ENCODE measurements at places on chromosomes 1 and 21.

DNA sequence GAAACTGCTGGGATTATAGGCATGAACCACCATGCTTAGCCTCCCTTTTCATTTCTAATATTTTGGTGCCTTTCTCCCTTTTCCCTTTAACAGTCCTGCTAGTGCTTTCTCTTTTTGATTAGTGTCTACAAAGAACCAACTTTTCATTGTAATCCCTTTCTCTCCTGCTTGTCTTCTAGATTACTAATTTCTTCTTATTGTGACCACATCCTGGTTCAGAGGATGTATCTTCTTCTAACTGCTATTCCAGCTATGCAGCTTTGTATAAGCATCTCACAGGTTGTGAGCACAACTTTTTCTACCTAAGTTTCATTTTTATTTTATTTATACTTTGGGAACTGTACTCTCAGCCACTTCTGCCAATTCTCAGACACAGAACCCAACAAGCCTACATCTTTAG is 14.7 kb downstream of the ZNF648 start:
- no peak for DNase-seq

DNA sequence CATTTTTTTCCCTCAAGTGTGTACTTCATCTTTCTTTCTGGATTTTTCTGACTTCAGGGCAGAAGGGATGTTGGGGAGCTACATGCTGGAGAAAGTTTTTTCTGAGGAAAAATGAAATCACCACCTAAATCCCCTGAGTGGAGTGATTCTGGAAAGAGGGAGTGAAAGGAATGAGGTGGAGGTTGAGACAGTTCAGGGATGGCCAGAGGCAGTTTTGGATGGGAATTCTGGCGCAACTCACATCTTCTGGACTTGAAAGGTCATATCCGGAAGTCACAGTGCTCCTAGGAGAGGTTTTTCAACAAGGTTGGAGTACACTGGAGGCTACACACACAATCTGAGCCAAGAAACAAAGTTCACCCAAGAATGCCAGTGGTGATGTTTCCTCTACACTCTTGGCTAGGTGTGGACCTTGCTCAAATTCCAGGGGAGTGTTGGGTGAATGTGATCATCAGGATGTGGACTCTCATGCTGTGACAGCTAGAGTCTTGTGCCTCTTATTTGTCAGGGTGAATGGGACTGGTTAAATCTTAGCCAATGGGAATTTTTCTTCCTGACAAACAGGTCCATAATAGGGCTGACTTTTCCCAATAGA is 161.5 kb downstream of the HLX start:
- DNase-seq: no peak

GRCh38 chr1:48082271-48082962 is 85.2 kb upstream of the TRABD2B start:
- no peak for DNase-seq

GRCh38 chr1:191350938-191351337 is 807.3 kb upstream of the RGS18 start:
- no peak for DNase-seq

- peak; percentile 49 for DNase-seq
Observed at GRCh38 chr1:228884615-228885566, 149.6 kb downstream of the RHOU start.

GRCh38 chr1:60052601-60053000 is 21.0 kb downstream of the C1orf87 start:
- no peak for DNase-seq

DNA sequence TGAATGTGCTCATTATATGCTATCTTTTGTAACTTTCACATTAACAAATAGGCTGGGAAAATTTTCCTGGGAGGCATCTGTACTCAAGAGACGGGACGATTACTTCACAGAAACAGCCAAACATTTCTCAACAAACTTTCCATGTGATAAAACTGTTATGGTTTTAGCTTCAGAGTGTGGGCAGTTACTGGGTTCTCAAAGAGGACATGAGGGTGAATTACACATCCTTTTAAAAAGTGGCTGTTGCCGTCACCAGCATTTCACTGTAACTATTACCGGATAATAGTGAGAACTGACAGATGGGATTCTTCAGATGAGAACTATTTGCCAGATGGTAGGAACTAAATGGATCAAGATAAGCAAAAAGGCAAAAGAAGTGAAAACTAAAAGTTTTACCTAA is 109.1 kb downstream of the APP start:
- peak; percentile 70 for DNase-seq

DNA sequence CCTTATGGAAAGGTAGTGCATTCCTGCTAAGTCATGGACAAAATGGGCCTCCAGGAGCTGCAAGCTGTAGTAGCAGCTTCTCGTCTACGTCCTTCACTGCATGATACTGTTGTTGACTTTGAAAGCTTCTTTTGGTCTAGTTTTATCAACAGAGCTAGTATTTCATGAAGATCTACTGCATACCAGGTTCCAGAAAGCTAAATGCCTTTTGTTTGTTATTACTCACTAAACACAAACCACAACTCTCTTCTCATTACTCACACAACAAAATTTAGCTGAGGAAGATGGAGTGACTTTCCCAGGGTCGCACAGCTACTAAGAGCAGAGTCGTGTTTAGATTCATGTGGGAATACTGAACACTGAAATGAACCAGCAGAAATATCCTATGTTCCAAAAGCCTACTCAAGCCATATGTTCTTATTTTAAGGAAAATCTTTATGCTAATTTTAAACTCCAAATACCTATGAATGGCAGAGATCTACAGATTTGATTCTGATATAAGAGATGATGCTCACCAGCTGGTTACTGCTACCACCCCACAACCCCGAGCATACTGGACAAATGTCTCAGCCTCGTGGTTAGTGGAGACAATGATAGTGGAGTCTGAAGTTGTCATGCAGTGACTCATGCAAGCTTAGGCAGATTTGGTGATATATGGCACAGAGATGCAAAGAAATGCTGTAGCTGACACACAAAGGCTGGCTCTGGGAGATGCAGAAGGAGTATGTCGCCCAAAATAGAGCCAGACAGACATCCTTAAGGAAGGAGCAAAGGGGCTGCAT is 20.6 kb downstream of the PGBD2 start:
- peak; percentile 53 for DNase-seq

DNA sequence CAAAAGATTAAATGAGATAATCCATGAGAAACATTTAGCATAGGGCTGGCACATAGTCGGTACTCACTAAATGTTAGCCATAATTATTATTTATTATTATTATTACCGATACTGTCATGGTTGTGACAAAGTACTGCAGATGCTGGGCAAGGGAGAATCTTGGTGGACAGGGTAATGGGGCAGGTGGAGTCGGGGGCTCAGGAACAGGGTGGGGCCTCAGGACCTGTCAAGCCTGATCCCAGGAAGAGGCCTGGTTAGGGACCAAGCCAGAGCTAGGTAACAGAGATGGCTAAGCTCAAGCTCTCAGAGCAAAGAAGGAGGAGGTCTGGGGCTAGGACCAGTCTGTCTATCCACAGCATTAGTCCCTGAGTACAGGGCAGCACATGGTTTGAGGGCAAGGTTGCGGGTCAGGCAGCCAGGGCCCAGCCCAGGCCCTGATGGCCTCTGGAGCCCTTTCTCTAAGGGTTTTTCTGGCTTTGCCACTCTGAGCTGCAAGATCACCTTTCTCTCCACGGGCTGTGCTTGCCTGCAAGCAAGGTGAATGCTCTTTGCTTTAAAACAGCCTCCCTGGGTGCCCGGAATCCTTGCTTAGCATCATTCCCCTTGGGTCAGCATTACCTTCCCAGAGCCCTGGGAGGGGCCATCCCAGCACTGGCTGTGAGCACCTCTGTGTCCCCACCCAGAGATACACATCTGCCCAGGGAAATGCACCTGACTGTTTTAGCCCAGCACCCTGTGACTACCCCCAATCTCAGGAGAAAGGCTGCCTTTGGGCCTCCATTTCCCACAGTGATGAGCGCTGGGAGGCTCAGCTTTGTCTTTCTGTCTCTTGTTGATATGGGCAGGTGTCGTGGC is 572.0 kb downstream of the PTPRU start:
- no peak for DNase-seq

GRCh38 chr1:236228411-236228810 is 53.3 kb downstream of the ERO1B start:
- DNase-seq: no peak

GRCh38 chr1:209443361-209443931 is 140.1 kb upstream of the CAMK1G start:
- DNase-seq: no peak

DNA sequence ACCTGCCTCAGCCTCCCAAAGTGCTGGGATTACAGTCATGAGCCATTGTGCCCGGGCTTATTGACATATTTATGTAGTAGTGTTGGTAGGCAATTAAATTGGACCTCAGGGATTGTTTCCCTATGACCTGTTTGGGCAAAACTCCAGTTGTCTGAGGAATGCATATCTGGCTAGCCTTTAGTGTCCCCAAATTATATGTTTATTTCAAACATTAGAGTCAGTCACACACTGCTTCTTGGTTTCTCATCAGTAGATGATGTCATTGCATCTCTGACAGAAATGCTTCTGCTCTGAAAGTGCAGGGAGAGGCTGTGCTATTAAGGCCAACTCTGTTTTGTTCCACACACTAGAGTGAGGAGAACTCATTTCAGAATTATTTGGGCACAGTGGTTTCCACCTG is 12.5 kb downstream of the PIP5K1A start:
- DNase-seq: peak; percentile 29

GRCh38 chr1:63617450-63617849 is 24.2 kb downstream of the PGM1 start:
- peak; percentile 16 for DNase-seq

GRCh38 chr1:100528871-100529270 is 9.1 kb upstream of the GPR88 start:
- peak; percentile 69 for DNase-seq

DNA sequence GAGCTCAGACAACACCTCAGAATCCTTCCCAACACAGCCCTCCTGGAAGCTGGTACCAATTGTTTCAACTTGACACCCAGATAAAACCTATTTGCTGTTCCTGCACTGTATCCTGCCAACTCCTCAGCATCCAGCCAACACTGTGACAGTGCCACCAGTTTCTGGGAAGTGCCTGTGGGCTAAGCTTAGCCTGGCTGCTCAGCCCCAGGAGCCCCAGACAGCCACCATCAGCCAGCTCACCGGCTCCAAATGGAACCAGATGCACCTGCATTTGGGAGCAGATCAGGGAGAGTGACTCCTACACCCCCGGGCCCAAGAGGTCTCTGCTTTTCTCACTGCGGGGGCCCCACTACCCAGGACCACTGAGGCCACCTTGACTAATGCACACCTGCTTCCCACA is 24.9 kb downstream of the KCNN3 start:
- DNase-seq: no peak

GRCh38 chr1:38064197-38064903 is 17.8 kb upstream of the POU3F1 start:
- DNase-seq: peak; percentile 76

DNA sequence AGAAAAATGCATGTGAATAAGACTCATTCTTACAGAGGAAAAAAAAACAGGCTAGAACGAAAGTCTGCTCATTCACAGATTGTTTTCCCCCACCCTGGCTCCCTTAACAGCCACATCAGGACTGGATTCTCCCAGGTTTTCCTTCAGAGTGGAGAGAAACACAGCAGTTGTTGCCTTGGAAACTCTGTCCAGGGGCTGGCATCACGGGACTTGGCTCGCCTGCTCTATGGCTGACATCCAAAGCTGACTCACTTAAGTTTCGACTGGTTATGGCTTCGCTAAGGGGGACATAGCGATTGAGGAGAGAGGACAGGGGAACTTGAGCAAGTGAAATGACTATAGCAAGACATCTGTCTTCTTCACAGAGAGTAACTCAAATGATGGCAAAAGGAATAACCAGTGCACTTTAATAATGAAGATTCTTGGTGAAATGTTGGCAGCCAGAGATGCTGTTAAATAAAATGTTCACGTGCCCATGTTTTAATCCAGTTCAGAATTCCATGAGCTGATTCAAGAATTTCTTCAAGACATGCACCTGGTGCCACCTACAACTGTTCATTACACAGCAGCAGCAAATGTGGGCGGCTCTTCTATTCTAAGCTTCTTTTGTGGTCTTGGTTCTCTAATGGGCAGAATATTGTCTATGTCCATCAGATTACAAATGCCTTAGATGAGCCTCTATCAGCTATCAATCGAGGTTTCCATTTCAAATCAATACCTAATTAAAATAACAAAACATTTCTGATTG is 21.8 kb downstream of the MIS18A start:
- peak; percentile 92 for DNase-seq

GRCh38 chr1:220893701-220894024 is 14.4 kb downstream of the HLX start:
- no peak for DNase-seq

DNA sequence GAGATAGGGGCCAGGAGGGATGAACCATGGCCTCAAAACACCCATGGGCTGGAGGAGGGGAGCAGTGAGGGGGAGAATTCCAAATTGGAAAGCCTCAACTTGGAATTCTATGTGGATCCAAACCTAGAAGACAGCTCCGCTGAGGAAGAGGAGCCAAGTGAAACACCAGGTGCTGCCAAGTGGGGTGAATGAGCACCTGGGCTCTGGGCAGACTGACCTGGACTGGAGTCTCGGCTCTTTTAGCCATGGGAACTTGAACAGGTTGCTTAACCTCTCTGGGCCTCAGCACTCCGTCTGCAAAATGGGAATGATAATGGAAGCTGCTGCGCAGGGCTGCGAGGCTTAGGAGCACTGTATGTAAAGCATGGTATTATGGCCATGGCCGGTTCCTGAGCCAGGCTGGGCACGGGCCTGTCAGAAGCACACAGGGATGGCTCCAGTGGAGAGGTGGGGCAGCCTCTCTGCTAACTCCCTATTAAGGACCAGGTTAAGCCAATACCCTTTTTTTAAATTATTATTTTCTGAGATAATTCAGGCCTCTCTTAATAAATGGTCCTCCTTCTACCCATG is 81.5 kb downstream of the SYT2 start:
- DNase-seq: no peak

- peak; percentile 83 for DNase-seq
Observed at GRCh38 chr1:31111290-31111951, 45.9 kb upstream of the PUM1 start.

DNA sequence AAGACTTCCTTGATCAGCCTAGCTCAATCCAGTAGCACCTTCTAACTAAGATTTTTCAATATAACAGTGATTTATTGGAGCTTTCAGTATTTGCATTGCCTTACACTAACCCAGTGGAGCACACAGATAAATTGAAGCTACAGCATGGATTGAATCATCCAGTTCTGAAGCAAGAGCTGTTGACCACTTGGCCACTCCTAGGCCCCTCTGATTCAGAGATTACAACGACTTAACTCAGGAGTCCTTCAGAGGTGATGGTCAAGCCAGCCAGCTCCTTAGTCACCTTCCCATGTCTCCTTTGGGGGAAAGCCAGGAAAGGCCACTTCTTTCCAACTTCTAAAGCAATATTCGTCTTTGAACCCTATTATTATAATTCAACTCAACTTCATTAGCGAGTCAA is 151.8 kb downstream of the TENT5C start:
- no peak for DNase-seq

DNA sequence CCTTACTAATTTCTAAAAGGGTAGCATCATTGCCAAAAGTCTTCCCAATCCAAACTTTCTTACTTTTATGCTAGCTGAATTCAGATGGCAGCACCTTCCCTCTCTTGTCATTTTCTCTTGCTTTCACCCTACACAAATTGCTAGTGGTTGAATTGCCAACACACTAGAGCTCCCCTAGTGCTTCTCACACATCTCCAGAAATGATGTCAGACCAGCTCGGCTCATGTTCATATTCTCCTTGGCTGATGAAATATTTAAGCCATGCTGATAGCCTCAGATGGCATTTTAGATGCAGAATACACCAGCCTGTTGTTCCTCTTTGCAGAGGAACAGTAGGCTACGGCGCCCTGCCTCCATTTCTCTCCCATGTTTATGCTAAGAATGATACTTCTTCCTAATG is 256.9 kb downstream of the PTBP2 start:
- peak; percentile 27 for DNase-seq

GRCh38 chr1:168786476-168787330 is 57.7 kb upstream of the DPT start:
- peak; percentile 9 for DNase-seq

Data from choroid plexus epithelial cell (primary cell).